ENCODE measurements at places on chromosomes 6 and 20. TPM values are rescaled to one million over a fixed set of nuclear protein-coding genes. Genes with fewer than 3 reads are reported as not detected.

CPXM1 gene
- total RNA-seq = 0.20 TPM

ECT2L gene
- not detected for total RNA-seq

ULBP3 gene
- total RNA-seq = 12.5 TPM

ID1 gene
- total RNA-seq = 965 TPM

MYLK2 gene
- total RNA-seq = 1.4 TPM

RAD21L1 gene
- total RNA-seq = not detected

CCN6 gene
- not detected for total RNA-seq

SOX18 gene
- total RNA-seq = 25.2 TPM

PLN gene
- total RNA-seq = not detected

SIRPG gene
- total RNA-seq = not detected

SMOC2 gene
- not detected for total RNA-seq

HLA-DRB5 gene
- total RNA-seq = not detected

TBC1D32 gene
- 3.4 TPM for total RNA-seq

CAP2 gene
- total RNA-seq = 1.9 TPM

SLC13A3 gene
- total RNA-seq = not detected

TFAP2A gene
- total RNA-seq = not detected

OR2J3 gene
- total RNA-seq = not detected

PDE10A gene
- total RNA-seq = 6.1 TPM
